ENCODE measurements at places on chromosomes 4 and X.

DNA sequence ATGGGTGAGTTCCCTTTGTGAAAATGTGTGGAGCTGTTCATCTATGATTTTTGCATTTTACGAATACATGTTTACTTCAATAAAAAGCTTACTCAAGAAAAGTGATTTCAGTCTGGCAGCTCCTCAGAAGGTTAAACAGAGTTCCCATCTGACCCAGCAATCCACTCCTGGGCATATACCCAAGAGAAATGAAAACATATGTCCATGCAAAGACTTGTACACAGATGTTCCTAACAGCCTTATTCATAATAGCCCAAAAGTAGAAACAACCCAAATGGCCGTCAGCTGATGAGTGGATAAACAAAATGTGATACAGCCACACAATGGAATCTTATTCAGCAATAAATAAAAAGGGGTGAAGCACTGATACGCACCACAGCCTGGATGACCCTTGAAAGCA is 20.8 kb downstream of the CLCN4 start:
- no peak for DNase-seq

DNA sequence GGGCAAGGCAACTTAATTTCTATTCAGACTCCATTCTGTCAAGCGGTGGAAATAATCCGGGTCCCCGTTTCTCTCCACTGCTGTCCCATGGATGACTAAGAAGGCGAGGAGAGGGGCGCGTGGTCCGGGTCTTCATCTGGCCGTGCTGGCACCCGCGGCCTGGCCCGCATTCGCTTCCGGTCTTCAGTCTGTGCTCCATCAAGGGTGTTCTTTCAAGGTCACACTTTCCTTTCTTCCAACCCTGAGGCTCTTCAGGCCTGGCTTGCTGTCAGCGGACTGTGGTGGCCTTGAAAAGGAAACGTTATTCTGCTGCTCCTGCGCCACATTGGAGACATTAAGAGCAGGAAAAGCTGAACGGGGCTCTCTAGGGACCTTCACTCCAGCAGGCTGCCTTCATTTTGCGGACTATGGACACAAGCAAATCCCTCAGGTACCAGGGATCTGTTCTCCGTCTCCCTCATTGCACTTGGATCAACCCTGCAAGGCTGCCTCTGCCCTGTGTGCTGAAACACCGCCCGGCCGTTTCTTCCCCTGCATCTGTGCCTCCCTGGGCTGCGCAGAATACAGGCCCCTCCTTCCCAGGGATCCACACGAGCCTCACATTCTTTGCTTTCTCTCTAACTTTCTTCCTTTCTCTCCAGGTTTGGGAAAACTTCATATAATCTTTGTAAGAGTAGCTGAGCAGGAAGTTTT is 5.7 kb upstream of the SLC25A4 start:
- DNase-seq, result no peak

DNA sequence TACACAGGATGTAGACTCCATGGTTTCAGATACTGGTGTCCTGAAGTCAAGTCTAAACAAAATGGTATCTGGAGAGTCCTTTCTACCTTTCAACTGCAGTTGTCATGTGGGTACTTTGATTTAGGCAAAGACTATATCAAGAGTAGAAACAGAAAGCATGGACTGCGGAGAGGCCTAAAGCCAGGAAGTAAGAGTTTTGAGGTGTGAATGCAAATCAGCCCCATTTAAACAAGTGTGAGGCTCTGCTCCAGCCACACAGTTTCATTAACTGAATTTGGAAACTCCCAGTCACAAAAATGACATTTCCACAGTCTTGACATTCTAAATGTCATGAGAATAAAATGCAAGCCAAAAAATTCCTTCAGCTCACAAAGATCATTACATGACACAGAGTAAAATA is 87.2 kb upstream of the MCF2 start:
- no peak for DNase-seq

GRCh38 chr4:69383281-69383680 is 103.0 kb downstream of the UGT2B28 start:
- DNase-seq, result no peak

GRCh38 chr4:129218360-129218759 is 122.4 kb downstream of the C4orf33 start:
- DNase-seq, result peak; percentile 3

DNA sequence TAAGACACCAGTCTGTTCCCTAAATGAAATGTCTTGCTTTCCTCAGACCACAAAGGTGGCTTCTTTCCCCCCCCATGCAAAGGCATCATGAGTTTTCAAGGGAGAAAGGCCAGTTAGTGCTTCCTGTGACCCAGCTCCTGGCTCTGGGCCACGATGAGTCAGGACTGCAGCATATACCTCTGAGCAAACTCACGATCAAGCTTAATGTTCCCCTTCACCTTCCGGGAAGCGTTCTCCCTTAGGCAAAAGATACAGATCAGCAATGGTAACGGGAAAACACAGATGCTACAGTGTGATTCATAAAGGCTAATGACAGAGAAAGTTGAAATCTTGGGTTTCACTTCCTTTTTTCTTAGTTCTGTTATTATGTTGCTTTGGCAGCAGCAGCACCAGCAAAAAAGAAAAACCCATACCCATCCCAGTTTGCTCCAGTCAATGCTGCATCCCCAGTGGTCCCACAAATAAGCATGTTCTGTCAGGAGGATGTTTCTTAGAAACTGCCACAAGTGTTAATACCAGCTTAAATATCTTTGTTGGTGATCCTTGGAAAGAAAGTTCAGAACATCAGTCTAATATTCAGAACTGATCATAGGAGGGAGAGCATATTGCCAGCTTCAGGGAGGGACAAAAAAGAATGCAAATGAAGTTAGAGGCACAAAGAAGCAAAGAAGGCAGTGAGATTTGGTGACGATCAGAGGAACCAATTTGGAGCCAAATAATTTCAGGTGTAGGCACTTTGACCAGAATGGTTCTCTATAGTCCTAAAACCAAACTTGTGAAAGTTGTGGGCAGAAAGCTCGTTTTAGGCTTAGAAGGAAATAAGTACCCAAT is 41.2 kb downstream of the LONRF3 start:
- DNase-seq, result no peak

DNA sequence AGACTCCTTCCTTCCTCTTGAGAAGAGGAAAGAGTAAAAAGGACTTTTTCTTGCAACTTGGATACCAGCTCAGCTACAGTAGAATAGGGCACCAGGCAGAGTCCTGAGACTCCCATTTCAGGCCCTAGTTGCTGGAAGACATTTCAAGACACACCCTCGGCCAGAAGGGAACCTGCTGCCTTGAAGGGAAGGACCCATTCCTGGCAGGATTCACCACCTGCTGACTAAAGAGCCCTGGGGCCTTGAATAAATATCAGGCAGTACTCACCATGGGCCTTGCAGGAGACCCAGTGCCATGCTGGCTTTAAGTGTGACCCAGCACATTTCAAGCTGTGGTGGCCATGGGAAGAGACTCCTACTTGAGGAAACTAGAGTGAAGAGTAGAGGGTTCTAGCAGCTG is 317.6 kb downstream of the DKK2 start:
- no peak for DNase-seq

- DNase-seq, result no peak
Measured at GRCh38 chr4:183507925-183508696, 3.3 kb downstream of the ING2 start.

DNA sequence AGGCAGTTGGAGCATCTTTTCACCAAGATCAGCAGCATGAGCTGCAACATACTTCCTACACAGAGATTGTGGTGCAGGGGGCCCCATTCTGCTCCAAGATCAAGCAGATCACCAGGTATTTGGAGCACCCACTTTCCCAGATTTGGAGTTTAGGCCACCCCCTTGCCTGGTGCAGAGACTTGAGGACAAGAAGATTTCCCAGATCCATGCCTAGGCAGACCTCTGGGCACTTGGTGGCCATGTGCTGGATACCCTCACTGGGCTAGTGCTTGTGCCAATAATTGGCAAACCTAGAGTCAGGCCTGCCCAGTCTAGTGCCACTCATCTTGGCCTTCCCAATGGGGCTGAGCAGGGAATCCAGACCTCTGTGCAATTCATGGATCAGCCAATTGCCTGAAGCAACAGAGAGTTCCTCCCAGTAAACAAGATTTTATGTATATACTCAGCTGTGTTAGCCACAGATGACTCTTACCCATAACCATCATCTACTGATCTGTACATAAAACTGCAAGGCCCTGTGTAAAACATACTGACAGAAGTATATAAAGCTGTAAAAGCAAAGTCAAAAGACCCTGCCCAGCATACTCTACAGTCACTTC is 228.4 kb upstream of the EMCN start:
- DNase-seq, result no peak

DNA sequence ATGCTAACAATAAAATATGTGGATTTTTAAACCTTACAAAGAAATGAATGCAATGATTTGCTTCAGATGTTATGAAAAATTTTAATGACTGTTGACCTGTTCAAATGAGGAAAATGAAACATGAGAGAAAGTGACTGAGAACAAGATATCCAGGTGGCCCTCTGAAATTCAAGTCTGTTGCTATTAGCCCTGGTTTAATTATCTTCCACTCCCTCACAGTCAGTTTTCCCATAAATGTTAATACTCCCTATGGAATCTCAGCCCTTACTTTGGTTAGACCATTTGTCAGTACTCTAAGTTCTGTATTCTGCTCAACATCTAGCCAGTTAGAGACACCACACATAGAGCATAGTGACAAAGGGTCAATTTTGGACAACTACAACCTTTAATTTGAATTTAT is 327.8 kb downstream of the PDGFC start:
- no peak for DNase-seq

- no peak for DNase-seq
Measured at GRCh38 chrX:77519765-77520164, 72.6 kb downstream of the FGF16 start.

DNA sequence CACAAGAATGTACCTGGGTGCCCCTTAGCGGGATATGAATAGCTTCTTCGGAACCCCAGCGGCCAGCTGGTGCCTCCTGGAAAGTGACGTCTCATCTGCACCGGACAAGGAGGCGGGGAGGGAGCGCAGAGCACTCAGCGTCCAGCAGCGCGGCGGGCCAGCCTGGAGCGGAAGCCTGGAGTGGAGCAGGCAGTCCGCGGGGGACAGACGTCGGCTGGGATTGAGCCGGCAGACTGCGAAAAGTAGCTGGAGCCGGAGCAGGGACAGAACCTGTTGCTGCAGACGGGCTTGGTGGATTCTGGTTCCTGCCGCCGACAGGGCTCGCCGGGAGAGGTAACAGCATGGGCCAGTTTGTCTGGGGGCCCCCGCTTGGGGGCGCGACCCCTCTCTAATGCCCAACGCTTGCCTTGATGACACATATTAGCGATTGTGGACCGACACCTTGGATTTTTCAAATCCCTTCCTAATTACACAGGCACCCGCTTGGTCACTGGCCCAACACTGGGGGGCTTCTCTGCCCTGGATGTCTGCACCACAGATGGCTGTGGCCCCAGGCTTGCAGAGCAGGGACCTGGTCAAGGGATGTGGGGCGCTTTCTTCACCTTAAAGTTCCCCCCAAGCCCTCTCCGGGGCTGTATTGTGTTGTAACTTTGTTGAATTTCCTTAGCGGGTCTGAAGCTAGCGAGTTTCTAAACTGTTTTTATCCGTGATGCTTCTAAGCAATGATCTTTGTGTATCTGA is at the start of gene NPFFR2:
TSS of gene NPFFR2 (plus strand) at position 133 of the 741 bp plus-strand sequence. CDS start 96,592 bp downstream, outside the sequence.
- DNase-seq, result no peak

- no peak for DNase-seq
Measured at GRCh38 chr4:125331116-125331515, 16.4 kb downstream of the FAT4 start.

- DNase-seq, result no peak
Measured at GRCh38 chr4:73844806-73845205, 8.3 kb upstream of the PF4V1 start.

- DNase-seq, result no peak
Measured at GRCh38 chrX:78693536-78693935, 34.4 kb upstream of the RTL3 start.

GRCh38 chr4:139950568-139950967 is 203.4 kb downstream of the MAML3 start:
- no peak for DNase-seq

DNA sequence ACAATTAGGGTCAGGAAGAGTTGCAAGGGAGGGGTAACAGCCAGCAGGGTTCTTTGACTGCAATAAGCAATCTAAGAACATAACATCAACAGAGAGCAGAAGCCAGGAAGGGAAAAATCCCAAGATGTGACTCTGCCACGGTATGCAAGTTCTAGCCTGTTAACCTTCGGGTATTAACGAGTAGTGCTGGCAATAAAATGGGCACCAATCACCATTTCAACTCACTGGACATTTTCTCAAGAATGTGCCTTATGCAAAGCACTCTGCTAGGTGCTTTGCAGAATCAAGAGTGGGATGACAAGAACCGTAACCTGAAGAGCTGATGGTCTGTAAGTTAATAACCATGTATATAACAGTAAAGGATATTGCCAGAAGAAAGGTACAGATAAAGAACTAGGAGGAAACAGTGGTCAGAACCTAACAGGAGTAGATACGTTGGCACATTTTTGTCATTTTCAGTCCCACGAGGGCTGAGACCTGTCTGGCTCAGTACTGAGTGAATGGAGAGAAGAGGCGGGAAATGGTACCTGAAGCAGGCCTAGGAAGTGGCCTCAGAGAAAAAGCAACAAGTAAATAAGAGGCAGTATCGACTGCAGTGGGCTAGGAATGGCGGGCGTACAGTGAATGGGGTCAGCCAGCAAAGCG is 2.7 kb downstream of the ELOVL6 start:
- no peak for DNase-seq

DNA sequence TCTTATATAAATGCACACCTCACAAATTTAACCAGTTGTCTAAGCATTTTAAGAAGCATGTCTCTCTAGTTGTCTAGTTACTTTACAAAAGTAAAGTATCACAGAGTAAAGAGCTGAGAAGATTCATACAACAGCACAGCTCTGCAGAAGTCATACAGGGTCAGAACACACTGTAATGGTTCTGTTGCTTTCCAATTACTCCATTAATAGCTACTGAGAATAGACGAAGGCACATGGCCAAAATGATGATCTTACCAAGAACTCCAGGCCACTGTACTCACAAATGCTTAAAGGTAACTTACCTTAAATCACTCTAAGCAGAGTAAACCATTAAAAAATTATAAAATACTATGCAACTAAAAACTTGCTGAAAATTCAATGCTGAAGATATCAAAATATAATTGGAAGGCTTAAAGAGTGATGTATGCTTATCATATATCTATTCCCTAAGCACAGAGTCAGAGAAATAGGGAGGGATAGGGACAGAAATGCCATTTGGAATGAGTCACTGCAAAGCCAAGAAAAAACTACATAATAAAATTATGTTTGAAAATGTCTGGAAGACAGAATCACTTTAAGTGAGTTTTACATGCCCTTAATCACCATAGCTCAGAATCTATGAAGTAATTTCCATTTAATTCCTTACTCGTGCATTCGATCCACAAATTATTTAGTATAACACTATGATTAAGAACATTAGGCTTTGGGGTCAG is 71.0 kb downstream of the DDX60L start:
- no peak for DNase-seq

DNA sequence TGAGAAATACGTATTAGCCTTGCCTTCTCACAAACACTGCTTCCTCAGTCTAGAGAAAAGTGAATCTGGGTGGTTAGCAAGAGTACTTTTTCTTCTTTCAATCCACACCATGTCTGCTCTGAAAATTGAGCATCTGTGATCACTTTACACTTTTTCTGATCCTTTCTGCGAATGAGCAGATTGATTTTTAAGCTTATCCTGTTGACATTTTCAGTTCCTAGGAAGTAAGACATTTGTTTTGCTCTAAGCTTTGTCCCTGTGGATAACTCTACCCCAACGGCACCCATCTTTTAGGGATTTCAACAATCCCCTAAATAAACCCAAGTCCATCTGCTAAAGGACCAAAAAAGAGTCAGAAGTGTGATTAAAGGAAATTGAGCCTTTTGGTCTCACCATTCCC is 487.5 kb downstream of the IQCM start:
- DNase-seq, result no peak
